COLO829 (cell line): ENCODE measurements at places on chromosomes 7 and 10.

- DNase-seq = no peak
These were observed 19.2 kb upstream of the DDC start for GRCh38 chr7:50584386-50584785.

GRCh38 chr10:101047961-101048892, 13.6 kb upstream of the KAZALD1 start:
- DNase-seq = no peak

GRCh38 chr7:117588352-117588794, 108.5 kb downstream of the CFTR start:
- DNase-seq = no peak

- no peak for DNase-seq
These were observed 10.7 kb downstream of the AMZ1 start for GRCh38 chr7:2698581-2699288.

DNA sequence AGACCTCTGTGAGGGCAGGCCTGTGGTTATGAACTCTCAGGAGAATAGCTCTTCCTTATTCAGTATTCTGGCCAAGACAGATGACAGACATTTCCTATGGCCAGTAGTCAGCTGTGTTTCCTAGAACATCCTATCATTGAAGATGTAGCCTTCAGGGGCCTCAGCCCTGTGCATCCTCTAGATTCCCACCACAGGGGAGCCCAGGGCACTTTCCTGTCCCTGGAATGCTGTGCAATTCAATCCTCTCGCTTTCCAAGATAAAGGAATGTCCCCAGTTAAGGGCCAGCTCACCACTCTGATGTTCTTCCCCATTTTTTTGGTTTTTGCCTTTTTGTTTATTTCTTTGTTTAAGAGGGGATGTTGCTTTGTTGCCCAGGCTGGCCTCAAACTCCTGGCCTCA, 578.8 kb upstream of the C7orf33 start:
- no peak for DNase-seq

GRCh38 chr10:119940487-119940886, 48.0 kb downstream of the SEC23IP start:
- no peak for DNase-seq

DNA sequence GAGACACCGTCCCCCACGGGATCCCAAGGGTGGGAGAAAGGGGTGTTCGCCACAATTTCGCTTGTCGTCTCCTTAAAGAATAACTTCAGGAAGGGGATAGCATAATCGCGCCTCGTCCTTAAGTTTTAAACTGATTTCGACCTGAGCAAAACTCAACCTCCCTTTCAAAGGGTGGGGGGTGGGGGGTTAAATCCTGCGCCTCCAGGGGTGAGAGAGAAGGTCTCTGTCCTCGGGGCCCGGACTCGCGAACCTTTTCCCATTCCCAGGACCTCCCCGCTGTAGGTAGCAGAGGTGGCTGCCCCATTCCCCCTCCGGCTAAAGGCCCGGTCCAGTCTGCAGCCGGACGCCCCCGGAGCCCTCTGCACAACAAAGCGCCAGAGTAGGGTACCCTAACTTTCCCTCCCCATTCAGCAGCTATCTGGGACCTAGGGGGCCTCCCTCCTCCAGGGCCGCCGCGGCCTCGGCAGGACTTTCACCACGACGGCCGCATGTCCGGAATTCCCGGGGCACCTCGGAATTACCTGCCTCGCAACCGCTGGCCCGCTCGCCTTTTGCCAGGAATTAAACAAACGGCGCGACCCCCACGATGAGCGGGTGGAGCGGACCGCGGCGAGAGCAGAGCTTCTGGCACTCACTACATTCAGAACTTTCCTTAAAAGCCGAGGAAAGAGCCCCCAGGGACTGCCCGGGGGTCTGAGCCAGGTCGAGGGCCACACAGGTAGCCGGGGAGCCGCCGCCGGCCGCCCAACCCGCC, 1.7 kb downstream of the CDK6 start:
- DNase-seq = no peak

GRCh38 chr7:6074612-6075380, 43.6 kb downstream of the ANKRD61 start:
- no peak for DNase-seq

GRCh38 chr7:66741710-66742049, 1.1 kb downstream of the RABGEF1 start:
- DNase-seq = no peak

DNA sequence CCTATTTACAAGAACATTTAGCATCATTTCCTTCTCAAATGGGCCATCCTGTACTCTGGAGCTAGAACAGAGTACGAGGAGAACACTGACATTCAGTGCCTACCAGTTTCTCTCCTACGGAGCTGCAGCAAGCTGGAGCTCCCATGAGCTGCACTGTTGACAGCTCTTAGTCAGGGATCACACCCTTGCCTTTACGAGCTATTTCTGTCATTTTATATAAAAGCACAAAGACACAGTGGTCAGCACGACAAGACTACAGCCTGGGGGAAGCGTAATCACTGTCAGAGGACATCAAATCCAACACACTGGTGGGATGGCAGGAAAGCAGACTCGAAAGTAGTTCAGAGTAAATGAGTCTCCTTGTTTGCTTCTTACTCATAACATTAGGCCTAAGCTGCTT, 2.7 kb downstream of the CDCA7L start:
- DNase-seq = no peak

DNA sequence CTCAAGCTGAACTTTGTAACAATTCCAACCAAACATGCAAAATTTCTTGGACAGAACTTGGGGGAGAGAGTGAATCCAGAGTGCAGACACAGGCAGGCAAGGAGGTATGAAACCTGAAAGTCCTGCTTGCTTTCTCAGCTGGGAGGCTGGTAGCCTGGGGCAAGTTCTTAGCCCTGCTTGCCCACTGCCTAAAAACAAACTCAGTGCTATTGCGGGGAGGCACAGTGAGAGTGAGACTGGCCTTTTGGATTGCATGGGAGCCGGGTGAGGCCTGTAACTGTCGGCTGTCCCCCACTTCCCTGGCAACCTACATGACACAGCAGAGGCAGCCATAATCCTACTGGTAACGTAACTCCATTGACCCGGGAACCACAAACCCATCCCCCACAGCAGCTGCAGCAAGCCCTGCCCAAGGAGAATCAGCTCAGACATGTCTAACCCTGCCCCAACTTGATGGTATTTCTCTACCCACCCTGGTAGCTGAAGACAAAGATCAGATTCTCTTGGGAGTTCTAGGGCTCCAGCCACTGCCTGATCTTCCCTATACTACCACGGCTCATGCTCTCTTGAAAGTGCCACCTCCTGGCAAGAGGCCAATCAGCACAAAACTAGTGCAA, 663.6 kb downstream of the GRM8 start:
- no peak for DNase-seq

DNA sequence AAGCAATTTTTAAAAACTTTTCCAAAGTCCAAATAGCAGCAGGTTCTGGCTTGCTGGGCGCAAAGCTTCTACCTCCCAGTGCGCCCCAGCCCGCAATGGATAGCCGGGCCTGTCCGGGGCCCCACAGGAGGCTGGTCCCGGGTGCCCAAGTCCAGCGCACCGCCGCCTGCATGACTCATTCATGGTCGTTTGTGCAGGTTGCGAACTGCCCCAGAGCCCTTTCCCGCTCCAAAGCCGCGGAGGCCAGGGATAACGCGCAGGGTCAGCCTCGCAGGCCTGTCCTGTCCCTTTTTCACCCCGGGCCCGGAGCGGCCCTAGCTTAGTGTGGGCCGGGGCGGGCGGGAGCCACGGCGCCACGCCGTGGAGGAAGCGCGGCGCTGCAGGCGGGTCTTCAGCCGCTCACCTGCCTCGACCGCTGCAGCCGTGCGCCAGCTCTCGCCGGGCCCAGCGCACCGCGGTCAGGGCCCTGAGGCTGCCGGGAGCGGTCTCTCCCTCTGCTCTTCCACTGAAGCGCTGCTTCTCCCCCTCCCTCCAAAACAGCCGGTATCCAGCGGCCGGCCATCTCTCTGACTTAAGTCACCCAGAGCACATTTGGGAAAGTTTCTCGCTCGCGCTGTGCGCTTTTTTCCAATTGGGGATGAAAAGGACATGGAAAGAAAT, 1.7 kb upstream of the EGR2 start:
- peak; percentile 35 for DNase-seq

GRCh38 chr10:24374134-24374915, 165.4 kb downstream of the KIAA1217 start:
- DNase-seq = no peak

- peak; percentile 83 for DNase-seq
These were observed 55.3 kb downstream of the PPP1R9A start for GRCh38 chr7:94962661-94963060.

DNA sequence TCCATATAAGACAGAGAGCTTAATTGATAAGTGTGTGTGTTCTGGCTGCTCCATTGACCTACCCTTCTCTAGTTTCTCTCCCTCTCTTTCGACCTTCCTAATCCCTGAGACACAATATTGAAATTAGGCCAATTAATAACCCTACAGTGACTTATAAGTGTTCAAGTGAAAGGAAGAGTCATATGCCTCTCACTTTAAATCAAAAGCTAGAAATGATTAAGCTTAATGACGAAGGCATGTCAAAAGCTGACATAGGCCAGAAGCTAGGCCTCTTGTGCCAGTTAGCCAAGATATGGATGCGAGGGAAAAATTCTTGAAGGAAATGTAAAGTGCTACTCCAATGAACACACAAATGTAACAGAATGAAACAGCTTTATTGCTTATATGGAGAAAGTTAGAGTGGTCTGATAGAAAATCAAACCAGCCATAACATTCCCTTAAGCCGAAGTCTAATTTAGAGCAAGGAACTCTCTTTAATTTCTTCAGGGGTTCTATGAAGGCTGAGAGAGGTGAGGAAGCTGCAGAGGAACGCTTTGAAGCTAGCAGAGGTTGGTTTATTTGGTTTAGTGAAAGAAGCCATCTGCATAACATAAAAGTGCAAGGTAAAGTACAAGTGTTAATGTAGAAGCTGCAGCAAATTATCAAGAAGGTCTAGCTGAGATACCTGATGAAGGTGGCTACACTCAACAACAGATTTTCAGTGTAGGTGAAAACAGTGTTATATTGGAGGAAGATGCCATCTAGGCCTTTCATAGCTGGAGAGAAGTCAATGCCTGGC, 53.8 kb downstream of the ST7 start:
- no peak for DNase-seq

- DNase-seq = no peak
These were observed 14.8 kb downstream of the WDR86 start for GRCh38 chr7:151395036-151395367.

DNA sequence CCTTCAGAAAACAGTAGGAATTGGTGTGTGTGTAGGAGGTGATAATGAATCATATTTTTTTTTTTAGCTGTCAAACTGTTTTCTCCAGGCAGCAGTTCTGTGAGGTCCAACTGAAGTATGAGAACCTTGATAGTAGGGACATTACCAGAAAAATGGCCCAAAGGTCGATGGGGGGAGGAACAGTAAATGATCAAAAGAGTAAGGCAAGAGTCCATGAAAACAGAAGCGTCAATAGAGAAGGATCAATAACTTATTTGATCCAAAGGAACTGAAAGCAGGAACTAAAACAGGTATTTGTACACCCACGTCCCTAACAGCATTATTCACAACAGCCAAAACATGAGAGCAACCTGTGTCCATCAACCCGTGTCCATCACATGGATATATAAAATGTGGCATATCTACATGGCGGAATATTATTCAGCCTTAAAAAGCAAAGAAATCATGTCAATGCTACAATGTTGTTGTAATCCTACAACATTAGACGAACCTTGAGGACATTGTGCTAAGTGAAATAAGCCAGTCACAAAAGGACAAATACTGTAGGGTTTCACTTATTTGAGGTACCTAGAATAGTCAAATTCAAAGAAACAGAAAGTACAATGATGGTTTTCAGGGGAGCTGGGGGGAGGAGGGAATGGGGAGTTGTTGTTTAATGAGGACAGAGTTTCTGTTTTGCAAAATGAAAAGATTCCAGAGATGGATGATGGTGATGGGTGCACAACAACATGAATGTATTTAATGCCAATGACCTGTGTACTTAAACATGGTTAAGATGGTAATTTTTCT, 214.0 kb upstream of the KLF14 start:
- DNase-seq = no peak

- no peak for DNase-seq
These were observed 41.6 kb downstream of the FRMPD2 start for GRCh38 chr10:48232717-48233447.

DNA sequence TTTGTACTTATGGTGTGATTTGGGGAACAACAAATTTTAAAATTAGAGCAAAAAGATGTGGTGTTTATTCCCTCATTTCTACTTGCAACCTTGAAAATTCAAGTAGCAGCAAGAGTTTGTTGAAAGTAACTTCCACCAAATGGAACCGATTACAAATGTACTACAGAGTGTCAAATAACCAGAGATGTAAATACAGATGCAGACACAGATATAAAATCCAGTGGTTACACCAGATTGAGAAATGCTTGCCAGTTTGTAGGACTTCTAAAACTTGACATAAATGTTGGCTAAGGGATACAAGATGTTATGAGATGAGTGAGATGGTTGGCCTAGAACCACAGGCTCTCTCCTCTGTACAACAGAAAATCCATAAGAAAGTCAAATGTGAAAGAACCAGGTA, 162.1 kb downstream of the DIP2C start:
- DNase-seq = no peak

- no peak for DNase-seq
These were observed 42.6 kb downstream of the CDK6 start for GRCh38 chr7:92793656-92794205.

- DNase-seq = peak; percentile 91
These were observed 88.5 kb upstream of the ATP6V0A4 start for GRCh38 chr7:138886501-138886917.

DNA sequence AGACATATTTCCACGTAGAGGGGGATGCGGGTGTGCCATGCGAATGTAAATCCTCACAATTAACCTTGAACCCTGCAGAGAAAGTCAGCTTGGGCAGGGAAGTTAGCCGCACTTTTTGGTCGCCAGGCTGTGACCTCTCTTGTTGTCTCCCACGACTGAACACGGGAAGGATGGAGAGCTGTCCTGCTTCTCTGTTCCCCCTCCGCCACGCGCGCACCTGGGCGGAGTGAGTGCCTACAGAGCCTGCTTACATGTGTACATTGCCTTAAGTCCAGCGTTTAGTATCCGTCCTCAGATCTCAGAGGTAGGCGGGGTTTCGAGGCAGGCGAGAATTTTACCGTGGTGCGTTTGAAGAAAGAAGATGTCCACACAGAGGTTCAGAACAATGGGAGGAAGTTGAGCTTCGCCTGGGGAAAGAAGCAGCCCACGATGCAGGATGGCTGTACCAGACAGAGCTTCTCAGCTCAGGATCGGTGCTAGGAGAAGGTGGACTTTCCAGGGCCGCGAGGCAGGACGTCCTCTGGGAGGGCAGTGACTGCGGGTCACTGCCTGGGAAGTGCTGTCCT, 482 bp upstream of the ERCC6 start:
- DNase-seq = peak; percentile 37

DNA sequence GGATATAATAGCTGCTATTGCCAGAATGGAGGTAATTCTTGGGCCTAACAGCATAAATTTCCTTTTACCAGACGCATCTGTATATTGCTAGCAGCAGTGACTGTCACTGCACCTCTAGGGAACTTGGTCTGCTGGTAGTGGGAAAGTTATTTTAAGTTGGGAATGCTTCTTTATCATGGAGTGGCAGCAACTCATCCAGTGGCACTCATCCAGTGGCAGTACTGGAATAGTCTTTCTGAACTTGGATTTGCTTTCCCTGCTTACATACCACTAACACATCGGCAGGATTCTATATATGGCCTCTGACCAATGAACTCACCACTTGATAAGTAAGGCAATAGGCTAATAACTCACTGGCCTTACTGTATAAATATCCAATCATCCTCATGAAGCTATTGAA, 22.0 kb upstream of the ICA1 start:
- DNase-seq = no peak
